T1000 (cell line): ENCODE measurements at places on chromosomes 4 and X.
A peak's percentile ranks its signal among the peaks of the same experiment; 100 is the strongest.

DNA sequence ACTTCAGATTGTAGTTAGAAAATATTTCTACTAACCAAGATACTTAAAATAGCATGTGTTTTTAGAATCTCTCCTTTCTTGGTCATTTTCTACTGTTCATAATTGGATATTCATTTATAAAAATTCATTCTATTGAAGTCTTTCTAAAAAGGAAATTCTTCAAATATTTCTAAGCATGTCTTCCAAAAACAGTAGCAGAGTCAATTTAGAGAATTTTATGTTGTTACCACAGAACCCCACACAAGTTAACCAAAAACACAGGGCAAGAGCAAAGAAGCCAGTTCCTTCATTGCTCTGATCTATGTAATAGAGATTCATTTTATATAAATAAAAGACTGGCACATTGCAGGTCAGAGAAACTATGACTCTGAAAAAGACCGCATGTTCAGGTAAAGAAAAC is 345.1 kb upstream of the PITX2 start:
- DNase-seq: no peak

GRCh38 chr4:16967722-16968121 is 69.3 kb upstream of the LDB2 start:
- no peak for DNase-seq

DNA sequence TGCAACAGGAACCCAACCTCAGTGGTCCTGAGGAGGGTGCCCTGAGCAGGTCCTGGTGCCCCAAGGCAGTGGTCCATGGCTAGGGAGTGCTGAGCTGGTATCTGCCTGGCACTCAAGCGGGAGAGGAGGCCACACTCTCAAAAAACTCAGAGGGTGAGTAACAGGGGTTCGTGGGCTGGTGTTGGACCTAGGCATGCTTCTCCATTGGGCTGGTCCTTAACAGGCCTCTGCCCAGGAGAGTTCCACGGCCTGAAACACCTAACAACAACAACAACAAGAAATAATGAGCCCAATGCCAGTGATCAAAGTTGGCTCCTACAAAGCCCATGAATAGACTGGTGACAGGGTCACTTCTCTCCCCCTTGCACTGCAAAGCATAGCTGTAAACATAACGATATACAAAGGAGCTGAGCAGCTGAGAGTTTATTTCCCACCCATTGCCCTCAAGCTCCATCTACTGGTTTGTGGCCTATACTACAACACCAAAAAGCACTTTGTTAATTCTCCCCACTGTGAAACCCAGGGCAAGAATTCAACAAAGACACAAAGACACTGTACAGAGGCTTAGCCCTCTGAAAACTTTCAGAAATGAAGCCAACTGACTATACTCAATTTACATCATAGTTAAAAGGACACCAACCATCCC is 736.1 kb upstream of the ADGRL3 start:
- DNase-seq: no peak

- no peak for DNase-seq
These were observed 21.1 kb downstream of the CASP3 start for GRCh38 chr4:184628103-184628502.

- peak; percentile 33 for DNase-seq
These were observed 207.6 kb upstream of the MAMLD1 start for GRCh38 chrX:150155436-150156035.

DNA sequence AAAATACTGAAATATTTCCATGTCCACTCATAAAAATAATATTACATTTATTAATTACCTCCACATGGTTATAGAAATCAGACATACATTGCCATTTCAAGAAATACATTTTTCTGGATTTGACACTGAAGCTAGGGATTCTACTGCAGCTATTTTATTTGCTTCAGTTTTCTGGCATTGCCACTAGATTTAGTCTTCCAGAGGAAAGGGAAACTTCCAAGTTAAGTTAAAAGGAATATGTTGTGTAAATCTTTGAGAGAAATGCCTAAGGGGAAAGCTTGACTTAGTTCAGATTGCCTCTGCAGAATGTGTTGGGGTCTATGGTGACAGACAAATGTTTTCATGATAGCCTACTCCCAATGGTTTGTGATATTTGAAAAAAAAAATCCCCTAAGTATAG is 1631.3 kb downstream of the PCDH18 start:
- DNase-seq: no peak

DNA sequence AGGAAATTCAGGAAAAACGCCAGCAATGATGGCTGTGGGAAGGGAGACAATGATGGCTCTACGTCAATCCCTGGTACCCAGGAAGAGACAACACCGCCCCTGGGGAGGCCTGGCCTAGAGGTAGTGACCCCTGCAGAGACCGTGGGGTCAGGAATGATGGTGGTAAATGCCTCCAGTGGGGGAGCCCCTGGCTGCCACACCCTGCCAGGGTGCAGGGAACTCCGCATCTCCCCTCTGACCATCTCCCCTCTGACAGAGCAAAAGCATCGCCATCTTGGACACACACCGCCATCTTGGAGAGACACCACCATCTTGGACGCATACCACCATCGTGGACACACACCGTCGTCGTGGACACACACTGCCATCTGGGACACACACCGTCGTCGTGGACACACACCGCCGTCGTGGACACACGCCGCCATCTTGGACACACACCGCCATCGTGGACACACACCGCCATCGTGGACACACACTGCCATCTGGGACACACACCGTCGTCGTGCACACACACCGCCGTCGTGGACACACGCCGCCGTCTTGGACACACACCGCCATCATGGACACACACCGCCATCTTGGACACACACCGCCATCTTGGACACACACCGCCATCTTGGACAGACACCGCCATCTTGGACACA is 9.9 kb downstream of the ASMTL start:
- DNase-seq: no peak

DNA sequence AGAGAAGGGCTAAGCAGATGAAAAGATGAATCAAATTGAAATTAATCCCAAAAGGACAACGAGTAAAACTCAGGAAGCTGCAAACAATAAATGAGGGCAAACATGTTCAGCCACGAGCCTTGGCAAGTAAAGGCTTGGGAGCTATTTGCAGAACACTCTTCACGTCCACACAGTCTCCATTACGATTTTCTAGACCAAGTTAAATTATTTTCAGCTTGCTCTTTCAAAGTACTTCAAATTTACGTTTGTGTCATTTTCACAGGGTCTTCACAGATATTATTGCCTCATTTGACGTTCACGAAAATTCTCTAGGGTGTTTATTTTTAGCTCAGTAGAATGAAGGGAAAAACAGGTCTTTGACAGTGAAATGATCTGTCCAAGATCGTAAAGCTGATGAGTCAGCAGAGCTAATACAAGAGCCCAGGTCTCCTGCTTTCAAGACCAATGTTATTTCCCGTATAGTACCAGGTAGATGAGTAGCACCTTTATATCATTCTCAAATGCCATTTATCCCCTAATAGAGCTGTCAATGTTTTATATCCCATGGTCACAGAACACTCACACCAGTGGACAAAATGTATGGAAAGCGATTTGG is 20.9 kb downstream of the KLB start:
- DNase-seq: no peak
